ENCODE measurements at places on chromosomes 5 and 9. TPM values are rescaled to one million over a fixed set of nuclear protein-coding genes. Genes with fewer than 3 reads are reported as not detected.

DNA sequence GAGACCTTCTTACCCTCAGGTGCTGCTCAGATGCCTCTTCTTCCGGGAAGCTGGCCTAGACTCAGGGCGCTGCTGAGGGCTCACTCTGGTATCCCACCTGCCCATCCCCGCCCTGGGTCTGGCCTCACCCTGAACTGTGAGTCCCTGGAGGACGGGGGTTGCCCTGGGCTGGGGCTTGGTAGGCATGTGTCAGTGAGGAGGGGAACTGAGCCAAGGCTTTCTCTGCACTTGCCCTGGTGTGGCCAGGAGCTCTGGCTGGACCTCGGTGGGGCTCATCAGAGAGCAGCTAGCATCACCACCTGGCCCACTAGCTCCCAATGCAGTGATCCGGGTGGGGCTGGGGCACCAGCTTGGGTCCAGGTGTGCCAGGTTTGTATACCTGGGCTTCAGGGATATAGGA lies 15.6 kb downstream of the PLEKHG4B start:
- DNase-seq: no peak

Gene SPOCK1
- total RNA-seq: 19.8 TPM

Gene NRG2
- total RNA-seq: 2.5 TPM

- no peak for DNase-seq
These were observed 54.2 kb downstream of the MAPKAP1 start for GRCh38 chr9:125652759-125653158.

DNA sequence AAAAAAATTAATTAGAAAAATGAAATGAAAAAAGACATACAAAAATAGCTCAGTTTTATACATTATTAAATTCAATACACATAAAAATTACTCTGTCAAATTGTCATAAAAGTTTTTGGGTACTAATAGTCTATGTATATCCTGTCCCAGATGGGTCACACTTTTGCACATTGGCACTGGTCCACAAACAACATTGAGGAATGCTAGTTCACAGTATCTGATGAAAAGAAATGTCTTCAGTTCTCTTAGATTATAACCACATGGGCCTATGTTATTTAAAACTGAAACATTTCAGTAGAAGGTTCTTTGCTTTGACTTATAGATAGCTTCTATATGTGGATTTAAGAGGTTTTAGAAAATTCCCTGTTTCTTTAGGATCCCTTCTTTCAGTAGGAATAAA lies 39.8 kb downstream of the LNPEP start:
- DNase-seq: no peak

DNA sequence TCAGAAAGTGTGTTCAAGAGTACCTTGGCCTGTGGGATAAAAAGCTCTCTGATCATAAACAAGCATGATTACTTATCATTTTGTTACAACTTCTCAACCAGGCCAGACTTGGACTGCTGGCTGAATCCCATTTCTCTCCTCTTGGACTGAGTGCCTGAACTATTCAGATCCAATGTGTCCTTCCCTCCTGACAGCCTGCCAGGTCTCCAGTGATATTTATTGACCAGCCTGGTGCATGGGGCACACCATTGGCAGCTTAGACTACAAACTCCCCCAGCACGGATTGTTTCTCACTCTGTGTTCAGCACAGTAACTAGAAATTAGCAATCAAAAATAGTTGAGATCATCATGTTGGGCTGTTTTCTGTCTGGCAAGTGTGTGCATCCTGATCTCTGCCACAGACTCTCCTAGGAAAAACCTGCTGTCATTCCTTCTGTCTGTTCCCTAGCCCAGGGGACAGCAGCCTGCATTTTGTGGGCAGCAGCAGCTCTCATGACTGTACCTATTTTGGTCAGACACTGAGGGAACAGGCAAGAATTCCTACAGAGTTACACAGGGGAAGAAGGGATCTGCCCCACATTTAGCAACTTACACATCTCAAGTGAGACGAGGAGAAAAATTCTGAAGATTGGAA lies 348.1 kb downstream of the ADAMTS6 start:
- DNase-seq: no peak

DNA sequence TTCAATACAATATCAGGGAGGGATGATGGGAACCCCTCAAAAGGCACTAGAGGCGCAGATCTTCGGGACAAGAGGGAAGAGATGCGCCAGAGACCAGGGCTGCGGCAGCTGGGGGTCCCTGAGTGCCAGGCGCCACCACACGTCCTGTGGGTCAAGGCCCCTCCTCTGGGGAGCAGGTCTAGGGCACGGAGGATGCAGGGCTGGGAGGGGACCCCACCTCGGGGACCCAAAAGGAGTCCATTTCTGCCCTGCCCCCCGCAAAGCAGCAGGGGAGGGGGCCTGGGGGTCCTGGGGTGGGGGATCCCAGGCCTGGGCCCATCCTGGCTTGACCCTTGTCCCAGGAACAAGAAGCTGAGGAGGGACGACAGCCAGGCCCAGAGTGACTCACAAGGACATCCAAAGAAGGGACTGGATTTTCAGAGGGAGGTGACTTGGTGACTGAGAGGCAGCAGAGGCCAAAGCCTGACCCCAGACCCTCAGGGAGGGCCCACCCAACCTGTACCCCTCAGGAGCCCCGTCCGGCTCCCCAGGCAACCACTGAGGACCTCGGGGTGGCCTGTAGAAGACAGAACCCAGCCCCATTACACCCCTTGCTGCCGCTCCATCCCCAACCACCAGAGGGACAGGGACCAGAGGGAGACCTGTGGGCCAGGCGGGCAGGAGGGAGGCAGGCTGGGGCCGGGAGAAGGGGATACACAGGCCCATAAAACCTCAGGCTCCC lies 54.2 kb downstream of the LRSAM1 start:
- DNase-seq: no peak

Gene CCIN
- total RNA-seq: 0.16 TPM

Gene C9orf57
- total RNA-seq: not detected

DNA sequence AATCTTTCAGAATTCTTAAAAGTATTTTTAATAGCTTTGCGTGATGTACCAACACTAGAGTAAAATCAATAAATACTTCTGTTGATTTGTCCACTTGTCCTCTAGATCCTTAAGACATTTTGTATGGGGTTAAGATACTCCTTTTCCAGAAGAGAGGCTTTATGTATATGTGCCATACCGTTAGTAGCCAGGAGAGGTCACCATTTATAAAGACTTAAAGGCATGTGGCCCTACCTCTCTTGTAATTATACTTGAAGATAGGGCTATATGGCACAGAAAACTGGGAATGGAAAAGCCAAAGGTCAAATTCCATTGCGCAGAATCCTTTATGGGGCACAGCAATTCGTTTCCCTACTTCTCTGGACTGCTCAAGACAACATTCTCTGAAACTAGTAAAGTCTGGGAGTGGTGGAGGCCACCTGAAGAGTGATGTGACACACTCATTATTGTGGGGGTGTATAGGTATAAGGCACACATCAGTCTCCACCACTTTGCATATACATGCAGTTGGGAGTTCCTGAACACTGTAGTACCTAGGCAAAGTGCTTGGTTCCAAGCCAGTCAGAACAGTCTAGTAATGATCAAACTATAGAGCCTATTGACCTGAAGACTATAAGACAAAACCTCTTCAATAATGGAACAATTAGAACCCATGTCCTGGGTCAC lies 140.1 kb upstream of the FBXL17 start:
- DNase-seq: no peak

DNA sequence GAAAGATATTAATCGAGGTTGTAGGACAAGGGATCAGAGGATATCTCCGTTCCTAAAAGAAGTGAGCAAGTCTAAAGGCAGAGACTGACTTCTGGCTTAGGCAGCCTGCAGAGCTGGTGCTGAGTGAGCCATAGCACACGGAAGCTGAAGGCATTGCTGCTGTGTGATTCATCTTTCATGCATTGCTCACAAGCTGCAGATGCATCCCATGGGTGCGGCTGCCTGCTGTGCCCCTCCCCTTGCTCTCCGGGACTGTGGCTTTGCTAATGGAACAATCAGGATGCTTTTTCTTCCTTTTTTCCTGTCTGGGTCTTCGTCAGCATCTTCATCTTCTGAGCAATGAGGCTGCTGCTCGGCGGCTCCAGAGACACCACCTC lies 341.4 kb downstream of the DIRAS2 start:
- DNase-seq: peak; percentile 59

Gene CER1
- total RNA-seq: not detected

- DNase-seq: no peak
These were observed 200.4 kb downstream of the CACNA1B start for GRCh38 chr9:138077898-138078540.

DNA sequence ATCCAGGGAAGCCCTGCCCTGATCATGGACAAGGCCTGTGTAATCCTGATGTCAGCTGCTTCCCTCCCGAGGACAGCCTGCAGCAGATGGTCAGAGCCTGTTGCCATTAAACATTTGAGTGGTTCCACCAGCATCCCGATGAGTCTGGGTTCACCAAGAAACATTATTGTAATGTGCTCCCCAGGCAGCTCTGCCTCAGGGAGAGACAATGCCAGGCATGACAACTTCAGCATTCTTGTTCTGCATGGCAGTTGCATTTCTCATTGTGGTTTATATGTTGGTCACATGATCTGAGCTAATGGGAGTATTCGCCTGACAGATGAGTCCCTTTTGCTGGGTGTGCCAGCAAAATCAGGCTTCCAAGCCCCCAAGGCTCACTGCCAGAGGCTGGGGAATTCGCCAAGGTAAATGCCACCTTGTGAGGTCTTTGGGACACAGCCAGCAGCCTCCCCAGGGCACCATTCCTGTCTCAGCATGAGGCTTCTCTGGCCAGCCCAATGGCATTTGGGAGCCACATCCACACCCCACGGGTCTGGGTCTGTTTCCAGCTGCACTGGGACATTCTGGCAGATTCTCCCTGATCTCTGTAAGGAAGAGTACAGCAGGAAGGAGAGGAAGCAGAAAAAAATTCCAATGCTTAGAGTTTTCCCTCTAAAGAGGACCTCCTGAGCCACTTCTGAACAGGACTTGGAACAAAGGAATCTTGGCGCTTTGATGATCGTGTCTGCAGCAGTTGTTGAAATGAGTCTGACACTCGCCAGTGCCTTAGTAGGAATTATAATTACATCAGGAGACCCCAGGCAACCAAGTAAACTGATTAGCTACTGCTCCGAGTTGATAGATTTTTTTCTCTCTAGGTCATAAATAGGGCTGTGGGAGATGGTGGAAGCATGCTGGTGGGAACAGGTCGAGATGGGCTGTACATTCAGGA lies 18.7 kb downstream of the KCNIP1 start:
- no peak for DNase-seq

DNA sequence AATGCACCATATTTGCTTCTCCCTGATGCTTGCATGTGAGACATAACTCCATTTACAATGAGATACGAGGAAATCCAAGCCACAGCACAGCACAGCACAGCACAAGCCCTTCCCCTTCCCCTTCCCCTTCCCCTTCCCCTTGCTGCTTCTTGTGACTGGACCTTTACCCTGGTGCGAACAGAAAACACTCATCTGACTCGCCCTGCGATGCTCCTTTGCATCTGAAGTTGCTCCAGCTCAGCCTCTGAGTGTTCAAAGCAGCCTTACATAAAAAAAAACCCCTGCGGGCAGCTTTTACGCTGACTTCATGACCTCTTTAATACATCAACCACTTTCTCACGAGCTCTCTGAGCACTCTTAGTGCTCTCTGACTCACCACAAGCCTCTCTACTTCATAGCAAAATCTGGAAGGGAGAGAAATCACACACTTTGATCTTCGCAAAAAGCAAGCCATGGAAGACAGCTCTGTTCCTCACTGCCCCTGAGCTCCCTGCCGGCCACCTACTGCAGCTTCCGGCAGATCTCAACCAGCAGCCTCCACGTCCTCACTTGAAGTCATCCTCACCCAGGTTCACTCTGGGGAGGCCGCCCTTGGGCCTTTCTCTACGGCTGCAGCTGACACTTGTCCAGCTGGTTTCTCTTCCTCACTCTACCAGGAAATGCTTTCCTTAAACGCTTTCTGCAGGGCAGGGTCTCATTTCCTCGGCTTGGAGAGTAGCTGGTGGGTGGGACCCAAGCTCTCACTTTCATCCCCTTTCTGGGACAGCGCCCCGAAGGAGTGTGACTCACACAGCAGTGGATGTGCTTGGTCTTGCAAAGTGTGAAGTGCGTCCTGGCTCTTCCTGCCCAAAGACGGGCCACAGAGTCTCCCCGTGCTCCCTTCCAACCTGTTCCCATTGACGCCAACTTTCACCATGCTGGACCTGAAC lies 5.3 kb downstream of the SLC34A1 start:
- DNase-seq: no peak

GRCh38 chr9:135225619-135226228 lies 138.3 kb downstream of the OLFM1 start:
- peak; percentile 15 for DNase-seq

- DNase-seq: peak; percentile 90
These were observed 65.4 kb upstream of the ARAP3 start for GRCh38 chr5:141747152-141748141.

- DNase-seq: no peak
These were observed 14.5 kb upstream of the AFAP1L1 start for GRCh38 chr5:149257131-149257530.

Gene CD180
- total RNA-seq: 0.18 TPM

DNA sequence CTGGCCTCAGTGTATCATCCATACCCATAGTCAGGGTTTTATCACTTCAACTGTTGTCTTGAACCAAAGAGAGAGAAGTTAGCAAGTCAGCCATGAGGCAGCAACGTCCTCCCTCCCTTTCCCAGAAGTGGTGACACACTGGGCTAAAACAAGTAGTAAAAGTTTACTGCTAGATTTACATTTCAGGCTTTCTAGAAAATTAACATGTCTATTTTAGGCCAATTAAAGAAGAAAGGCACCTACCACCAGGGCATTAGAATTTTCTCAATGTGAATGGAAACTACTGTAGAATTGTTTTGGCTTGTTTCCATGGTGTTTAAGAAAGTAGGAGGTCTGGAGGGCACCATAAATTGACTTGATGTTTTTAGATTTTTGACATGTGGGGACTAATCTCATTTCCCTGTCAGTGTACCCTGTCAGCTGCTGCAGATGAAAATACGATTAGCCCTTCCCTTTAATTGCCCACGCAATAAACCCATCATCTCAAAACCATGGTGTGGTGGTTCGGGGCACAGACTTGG lies 121.8 kb upstream of the ELL2 start:
- no peak for DNase-seq

Gene SCGB3A2
- total RNA-seq: not detected

DNA sequence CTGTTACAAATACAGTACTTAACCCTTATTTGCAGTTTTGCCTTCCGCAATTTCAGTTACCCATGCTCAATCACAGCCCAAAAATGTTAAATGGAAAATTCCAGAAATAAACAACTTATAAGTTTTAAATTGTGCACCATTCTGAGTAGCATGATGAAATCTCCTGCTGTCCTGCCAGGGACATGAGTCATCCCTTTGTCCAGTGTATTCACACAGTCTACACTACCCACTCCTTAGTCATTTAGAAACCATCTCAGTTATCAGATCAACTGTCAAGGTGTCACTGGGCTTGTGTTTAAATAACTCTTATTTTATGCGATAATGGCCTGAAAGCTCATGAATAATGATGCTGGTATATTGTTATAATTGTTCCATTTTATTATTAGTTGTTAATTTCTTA lies 95.8 kb downstream of the PLCXD3 start:
- DNase-seq: no peak

Data from heart left ventricle (tissue), 16 donors.